Ecto neural progenitor cell (in vitro differentiated cells): ENCODE measurements at places on chromosomes 2 and 18.

DNA sequence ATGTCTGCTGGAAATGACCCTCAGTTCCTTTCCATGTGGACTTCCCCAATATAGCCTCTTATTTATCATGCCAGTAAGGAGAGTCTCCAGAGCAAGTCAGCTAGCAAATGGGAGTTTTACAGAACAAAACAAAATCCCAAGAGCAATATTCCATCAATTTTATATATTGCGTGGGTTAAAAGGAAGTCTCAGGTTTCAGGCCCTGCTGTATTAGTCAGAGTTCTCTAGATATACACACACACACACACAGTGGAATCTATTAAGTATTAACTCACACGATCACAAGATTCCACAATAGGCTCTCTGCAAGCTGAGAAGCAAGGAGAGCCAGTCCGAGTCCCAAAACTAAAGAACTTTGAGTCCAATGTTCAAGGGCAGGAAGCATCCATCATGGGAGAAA is 102.8 kb upstream of the MAP2 start:
- no peak for DNase-seq

- no peak for DNase-seq
Observed at GRCh38 chr18:61823595-61823994, 69.2 kb downstream of the RNF152 start.

DNA sequence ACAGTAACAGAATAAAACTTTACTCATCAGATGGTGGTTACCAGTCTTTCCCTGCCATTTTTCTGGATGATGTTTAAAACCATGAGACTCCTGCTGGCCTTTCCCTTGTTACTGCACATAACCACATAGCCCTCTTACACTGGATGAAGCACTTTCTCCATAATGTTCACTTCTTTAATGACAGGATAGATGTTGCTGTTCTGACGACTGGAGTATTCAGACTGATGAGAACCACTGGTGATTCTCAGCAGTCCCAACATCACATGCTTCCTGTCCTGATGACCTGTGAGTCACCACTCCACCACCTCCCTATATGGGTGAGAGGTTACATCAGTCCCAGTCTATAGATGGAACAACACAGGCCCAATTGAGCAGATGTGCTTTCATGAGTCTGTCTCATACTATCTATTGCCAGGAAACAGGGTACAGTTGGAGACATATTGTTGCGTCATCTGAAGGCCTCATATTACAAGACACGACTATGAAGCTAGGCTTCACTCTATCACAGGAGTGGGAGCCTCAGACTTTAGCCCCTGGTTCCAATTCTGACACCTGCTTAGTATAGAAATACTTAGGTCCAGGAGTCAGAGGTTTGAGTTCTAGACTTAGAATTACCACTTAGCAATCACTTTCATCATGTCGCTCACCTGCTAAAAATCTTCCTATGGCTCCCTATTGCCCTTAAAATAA is 145.7 kb upstream of the KLF7 start:
- no peak for DNase-seq

GRCh38 chr2:204950695-204951346 is 405.5 kb downstream of the PARD3B start:
- no peak for DNase-seq

DNA sequence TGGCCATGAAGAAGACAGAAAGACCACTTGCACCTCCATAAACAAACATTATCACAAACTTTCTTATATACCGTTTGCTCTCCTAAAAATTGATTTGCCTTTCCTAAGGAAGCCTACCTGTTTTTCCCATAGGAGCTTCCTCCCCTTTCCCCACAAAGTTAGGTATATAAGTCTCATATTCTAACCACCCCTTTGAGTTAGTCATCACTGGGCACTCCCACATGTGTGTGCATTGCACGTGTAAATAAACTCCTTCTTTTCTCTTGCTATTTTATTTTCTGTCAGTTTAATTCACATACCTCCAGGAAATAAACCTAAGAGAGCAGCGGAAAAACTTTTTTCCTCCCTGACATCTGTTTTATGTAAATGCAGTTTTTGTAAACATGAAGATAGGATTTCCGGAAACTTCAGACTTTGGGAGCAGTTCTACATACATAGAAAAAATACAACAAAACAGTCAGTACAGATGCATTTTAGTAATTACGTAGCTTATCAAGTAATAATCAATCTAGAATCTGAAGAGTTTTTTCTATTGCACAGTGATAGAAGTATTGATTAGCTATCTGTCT is 46.6 kb downstream of the PLCL1 start:
- no peak for DNase-seq

GRCh38 chr2:168559187-168559586 is 103.1 kb downstream of the CERS6 start:
- no peak for DNase-seq

DNA sequence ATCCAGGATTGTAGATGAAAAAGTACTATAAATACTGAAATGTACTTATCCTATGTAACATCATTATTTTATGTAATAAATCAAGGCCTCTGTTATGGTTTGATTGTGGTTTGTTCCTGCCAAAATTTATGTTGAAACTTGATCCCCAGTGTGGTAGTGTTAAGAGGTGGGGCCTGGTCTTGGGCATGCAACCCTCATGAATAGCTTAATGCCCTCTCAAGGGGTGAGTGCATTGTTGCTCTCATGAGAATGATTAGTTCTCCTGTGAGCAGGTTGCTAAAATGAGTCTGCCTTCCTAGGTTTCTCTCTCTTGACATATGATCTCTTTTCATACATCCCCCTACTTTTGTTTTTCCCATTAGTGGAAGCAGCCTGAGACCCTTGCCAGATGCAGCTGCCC is 915.4 kb downstream of the TSN start:
- DNase-seq, result no peak

- no peak for DNase-seq
Observed at GRCh38 chr2:16860627-16861026, 195.0 kb upstream of the CYRIA start.

- DNase-seq, result no peak
Observed at GRCh38 chr18:28269750-28270149, 92.8 kb upstream of the CDH2 start.

DNA sequence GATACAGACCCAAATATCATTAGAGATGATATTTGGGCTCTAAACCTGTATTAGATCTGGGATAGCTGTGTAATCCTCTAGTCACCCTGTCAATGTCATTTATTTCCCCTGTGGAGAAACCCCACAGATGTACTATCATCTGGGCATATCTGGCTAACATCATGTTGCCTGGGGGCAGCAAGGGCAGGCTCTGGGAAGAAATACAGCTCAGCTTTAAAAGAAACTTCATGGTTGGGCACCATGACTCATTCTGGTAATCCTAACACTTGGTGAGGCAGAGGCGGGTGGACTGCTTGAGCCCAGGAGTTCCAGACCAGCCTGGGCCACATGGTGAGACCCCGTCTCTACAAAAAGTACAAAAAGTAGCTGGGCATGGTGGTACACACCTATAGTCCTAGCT is 282.5 kb downstream of the SLC8A1 start:
- no peak for DNase-seq

DNA sequence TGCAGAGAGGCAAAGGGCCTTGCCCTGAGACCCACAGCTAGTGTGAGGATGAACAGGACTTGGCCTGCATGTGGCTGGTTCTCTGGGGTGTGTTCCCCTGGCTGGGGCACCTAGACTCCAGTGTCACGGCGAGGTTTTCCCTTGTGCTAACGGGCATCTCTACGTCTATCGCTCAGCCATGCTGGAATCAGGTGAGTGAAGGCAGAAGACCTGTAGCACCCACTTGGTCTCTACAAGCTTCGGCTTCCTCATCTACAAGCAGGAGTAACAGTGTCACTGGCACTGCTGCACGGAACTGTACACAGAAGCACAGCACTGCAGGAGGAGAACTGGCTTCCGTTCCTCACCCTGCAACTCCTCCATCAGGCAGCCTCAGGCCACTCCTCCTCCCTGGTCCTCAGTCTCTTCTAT is 30.6 kb downstream of the HS1BP3 start:
- DNase-seq, result no peak

DNA sequence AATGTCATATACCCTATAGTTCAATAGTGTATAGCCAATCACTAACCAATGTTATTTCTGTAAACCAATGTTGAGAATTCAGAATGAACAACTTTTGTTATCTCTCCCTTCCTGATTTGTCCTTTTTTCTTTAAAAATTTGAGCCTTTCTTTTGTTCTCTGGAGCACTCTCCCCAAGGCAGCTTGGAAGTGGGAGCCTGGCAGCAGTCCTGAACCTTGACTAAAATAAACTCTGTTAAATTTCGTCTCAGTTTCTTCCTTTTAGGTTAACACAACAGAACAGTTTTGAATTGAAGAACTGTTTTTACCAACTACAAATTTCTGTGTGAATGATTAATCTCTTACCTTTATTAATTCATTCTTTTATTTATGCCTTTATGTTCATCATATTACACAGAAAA is 35.9 kb downstream of the CD302 start:
- no peak for DNase-seq

GRCh38 chr18:7452331-7452730 is 114.8 kb upstream of the PTPRM start:
- peak; percentile 72 for DNase-seq

GRCh38 chr18:76805221-76805620 is 17.1 kb upstream of the ZNF236 start:
- DNase-seq, result no peak
